GM13976 (cell line): ENCODE measurements at places on chromosomes 1 and 21.

- no peak for DNase-seq
These were observed 14.3 kb downstream of the ATF3 start for GRCh38 chr1:212622906-212623305.

- no peak for DNase-seq
These were observed 223.2 kb downstream of the TNR start for GRCh38 chr1:175520186-175520585.

- DNase-seq, result no peak
These were observed 16.6 kb upstream of the CD55 start for GRCh38 chr1:207304710-207305488.

DNA sequence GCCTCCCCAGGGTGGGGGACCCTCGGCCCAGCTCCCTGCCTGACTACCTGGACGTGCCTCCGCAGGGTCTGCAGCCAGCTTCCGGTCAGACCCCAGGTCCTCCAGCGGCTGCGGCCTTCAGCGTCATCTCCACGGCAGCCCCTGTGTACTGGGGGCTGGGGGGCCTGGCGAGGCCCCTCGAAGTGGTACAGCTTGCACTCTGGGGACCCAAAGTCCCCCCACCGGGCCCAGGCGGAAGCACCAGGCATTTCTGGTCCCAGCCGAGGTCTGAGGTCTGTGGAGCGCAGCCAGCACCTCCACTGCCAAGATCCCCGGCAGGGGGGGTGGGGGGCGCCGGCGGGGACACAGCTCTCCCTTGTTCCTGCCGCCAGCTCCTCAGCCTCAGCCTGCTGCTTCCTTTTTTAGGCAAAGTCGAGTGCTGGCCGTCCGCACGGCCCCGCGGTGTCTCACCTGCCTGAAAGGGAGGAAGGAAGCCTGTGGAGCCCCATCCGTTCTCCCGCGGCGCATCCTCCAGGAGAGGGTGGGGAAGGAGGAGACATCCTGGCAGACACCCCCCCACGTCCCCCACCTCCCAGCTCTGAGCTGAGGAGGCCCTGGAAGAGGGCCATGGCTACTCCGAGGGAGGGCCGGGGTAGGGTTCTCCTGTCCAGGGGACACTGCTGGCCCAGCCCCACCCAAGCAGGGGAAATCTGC, 1.2 kb upstream of the VWA1 start:
- peak; percentile 40 for DNase-seq

DNA sequence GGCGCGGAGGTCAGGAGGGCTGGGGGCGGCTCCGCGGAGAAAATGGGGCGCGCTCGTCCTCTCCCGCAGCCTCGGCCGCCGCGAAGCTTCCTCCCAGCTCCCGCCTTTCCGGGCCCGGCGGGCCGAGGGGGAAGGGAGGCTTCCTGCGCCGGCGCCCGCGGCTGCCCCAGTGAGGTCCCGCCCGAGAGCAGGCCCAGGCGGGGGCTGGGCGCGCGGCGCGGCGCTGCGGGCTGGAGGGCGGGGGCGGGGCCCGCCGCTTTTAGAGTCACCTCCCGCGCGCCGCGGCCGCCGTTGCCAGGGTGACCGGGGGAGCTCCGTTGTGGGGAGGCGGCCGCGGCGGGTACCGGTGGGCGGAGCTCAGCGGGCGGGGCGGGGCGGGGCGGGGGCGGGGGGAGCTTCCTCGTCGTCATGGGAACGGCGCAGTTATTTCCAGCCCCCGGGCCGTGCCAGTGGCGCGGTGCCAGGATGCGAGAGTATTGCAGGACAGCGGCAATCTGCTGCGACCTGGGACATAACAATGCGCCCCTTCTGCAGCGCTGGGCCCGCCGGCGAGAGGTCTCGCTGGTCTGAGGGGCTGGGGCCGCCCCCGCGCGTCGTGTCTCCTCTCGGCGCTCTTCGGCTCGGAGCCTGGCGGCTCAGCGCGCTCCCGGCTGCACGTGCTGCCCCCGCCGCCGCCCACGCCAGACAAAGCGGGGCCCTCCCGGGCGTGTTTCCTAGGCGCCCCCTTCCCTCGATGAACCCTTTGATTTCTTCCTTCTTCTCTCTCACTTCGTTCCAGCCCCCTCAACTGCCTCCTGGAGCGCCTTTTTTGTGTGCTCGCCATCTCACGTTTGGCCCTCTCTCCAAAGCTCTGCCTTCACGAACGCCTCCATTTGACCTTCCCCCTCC, 16.9 kb downstream of the IER5 start:
- DNase-seq, result peak; percentile 95

- peak; percentile 27 for DNase-seq
These were observed 304.7 kb upstream of the PTBP2 start for GRCh38 chr1:96416701-96417444.

- no peak for DNase-seq
These were observed 139.7 kb downstream of the ROR1 start for GRCh38 chr1:63913533-63913932.

- DNase-seq, result no peak
These were observed 148.5 kb downstream of the POU2F1 start for GRCh38 chr1:167369175-167369574.

DNA sequence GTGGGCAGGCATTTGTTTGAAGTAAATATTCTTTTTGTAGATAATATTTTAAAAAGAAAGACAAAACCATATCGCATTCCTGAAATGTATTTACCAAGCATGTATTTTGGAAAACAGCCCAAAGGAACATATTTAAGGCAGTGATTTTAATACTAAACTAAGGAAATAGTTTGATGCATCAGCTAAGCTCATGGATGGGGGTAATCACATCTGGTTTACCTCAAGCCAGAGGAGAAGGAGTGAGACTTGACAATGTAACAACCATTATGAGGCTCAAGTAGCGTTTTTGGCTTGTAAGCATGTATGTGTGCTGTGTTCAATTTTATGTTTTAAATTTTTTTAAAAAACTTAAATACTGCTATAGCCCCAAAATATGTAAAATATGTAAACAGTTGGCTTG, 390.5 kb downstream of the DISC1 start:
- DNase-seq, result no peak

DNA sequence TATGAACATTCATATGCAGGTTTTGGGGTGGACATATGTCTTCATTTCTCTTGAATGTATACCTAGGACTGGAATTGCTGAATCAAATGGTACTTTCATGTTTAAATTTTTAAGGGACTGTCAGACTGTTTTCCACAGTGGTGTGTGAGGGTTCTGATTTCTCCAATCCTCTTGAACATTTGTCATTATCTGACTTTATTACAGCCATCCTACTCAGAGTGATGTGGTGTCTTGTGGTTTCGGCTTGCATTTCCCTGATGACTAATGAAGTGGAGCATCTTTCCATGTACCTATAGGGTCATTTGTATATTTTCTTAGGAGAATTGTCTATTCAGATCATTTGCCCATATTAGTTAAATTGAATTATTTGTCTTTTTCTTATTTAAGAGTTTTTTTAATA, 35.4 kb upstream of the ZNF281 start:
- DNase-seq, result no peak

- DNase-seq, result no peak
These were observed 139.6 kb downstream of the BRINP2 start for GRCh38 chr1:177310326-177310725.

- DNase-seq, result no peak
These were observed 77.5 kb downstream of the OMA1 start for GRCh38 chr1:58469016-58469415.

DNA sequence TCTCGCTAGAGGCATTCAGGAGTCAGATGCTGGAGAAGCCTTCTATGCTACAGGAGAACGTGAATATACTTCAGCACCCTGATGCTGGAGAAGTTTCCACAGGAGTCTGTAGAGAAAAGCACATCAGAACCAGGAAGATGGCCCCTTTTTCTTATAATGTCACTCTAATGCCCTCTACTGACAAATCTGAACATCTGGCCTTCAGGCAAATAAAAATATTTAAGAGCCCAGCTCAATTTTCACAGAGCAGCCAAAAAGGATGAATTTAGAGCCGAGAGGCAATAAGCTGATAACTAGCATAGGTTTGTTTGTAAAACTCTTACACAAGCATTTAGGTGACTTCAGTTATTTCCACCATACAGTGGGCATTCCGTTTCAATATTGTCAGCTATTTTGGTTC, 3.8 kb upstream of the RRP15 start:
- DNase-seq, result no peak

- no peak for DNase-seq
These were observed 8.4 kb upstream of the DDAH1 start for GRCh38 chr1:85473390-85473789.

- DNase-seq, result no peak
These were observed 225.3 kb downstream of the SPATA17 start for GRCh38 chr1:217856342-217857034.

GRCh38 chr1:235783148-235783776, 83.4 kb downstream of the LYST start:
- peak; percentile 12 for DNase-seq

DNA sequence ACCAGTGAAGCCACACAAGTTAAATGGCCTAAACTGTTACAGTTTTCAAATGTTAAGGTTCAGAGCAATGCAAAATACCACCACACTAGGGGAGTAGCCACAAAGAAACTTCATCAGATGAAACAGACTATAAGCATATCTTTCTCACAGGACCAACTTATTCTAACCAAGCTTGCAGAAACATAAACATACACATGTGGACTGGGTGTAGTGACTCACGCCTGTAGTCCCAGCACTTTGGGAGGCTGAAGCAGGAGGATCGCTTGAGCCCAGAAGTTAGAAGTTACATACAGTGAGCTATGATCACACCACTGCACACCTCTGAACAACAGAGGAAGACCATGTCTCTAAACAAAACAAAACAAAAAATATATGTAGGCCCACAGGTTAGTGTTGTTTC, 17.3 kb downstream of the WDR47 start:
- DNase-seq, result no peak

GRCh38 chr21:15534450-15534886, 195.3 kb upstream of the USP25 start:
- no peak for DNase-seq

GRCh38 chr1:91993256-91993655, 36.5 kb upstream of the EPHX4 start:
- DNase-seq, result no peak

DNA sequence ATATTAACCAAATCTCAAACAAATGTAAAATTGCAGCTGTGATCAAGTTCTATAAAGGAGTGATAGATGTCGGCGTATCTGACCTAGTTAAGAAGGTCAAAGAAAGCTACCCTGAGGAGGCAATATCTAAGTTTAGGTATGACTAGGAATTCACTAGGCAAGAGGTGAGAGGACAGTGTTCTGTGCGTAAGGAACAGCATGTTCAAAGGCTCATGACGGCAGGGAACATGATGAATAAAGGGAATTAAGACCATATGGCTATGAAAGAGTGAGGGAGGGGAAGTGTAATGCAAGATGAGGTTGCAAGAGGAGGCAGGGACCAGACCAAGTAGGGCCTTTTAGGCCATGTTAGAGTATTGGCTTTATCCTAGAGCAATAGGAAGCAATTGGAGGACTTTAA, 8.6 kb downstream of the LIX1L start:
- DNase-seq, result no peak

DNA sequence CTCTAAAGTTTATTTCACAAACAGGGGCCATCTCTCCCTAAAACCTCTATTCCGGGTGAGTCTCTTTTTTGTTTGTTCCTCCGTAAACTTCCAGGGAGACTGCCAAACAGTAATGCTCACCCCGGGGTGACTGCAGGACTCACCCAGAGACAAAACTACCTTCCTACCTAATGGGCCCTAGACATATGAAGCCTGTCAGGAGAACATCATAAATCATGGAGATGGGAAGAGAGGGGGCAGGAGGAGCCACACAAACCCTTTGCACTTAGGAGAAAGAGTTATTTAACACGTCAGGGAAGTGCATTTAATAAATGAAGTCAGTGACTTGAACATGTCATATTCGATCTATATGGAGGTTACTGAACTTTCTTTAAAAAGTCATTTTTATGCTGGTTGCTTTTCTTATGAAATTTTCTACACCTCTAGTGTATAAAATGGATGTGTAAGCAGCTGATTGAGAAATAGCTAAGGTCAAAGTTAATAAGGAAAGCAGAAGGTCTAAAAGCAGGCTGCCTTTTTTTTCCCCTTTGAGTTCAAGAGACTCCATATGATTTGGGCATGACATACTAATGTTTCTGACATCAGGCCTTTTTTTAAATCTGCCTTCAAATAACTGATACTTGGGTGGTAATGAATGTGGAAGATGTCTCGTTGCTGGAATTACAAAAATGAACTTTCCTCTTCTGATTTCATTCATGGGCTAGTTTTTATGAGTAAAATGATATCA, 286.9 kb upstream of the USP25 start:
- no peak for DNase-seq

- no peak for DNase-seq
These were observed 4.5 kb downstream of the PADI1 start for GRCh38 chr1:17209430-17209829.

- no peak for DNase-seq
These were observed 343.3 kb downstream of the SETD4 start for GRCh38 chr21:35716876-35717565.

DNA sequence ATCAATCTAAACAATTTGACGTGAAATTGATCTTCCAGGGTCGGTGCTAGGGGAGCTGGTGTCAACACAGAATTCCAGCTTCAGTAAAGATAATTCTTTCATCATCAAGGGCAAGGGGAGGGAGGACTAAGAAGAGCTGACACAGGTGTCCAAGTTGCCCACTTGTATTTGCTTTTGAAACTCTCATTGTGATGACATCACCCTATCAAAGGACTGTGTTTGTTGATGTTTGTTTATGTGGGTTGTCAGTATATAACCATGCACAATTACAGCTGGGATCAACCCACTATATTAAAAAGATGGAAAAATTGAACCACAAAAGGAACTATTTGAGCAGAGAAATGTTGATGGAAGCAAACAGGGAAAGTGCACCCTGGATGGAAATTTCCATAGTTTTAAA, 48.8 kb downstream of the ZC3H11B start:
- no peak for DNase-seq

GRCh38 chr1:12173631-12174121, 6.9 kb downstream of the TNFRSF1B start:
- DNase-seq, result peak; percentile 74

GRCh38 chr1:12453400-12454343, 164.3 kb downstream of the DHRS3 start:
- DNase-seq, result no peak

DNA sequence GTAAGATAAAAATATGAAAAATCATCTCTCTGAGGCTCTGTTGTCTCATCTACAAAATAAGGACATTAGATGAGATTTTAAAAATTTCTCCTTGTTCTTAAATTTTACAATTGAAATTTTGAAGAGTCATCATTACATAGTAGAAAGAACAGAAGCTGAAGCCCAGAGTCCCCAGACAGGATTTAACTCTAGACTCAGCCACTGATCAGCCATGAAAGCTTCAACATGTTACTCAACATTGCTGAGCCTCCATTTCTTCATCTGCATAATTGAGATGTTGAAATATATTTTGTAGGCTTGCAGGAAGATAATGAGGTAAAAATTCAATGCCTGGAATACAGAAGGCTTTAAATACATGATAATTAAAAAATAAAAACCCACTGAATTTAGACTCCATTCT, 633.3 kb downstream of the LMO4 start:
- no peak for DNase-seq

- DNase-seq, result no peak
These were observed 32.6 kb upstream of the SPOCD1 start for GRCh38 chr1:31848381-31848897.

DNA sequence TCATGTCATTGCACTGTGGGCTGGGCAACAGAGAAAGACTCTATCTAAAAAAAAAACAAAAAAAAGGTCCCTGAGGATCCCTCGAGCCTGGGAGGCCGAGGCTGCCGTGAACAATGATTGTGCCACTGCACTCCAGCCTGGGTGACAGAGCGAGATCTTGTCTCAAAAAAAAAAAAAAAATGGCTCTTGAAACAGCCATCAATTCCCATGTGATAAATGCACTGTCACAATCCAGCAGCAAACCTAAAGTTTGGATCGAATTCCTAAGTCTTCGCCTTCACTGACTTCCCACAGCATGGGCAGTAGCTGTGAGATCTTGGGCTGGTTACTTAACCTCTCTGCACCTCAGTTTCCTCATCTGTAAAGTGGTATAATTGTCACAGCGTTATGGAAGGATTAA, 43.5 kb downstream of the IGSF3 start:
- DNase-seq, result no peak
